ENCODE measurements at places on chromosomes 4 and X. TPM values are rescaled to one million over a fixed set of nuclear protein-coding genes. Genes with fewer than 3 reads are reported as not detected.

UCP1 gene
- total RNA-seq: not detected

XK gene
- not detected for total RNA-seq

F9 gene
- not detected for total RNA-seq

AKAP17A gene
- total RNA-seq: 45.5 TPM

HPGD gene
- total RNA-seq: not detected

AMTN gene
- not detected for total RNA-seq

UGT8 gene
- 0.14 TPM for total RNA-seq

RHOH gene
- total RNA-seq: not detected

UNC5C gene
- 0.44 TPM for total RNA-seq

CYP4V2 gene
- total RNA-seq: 3.1 TPM

MAP7D2 gene
- 0.15 TPM for total RNA-seq

SHISA3 gene
- 12.0 TPM for total RNA-seq

RNF212 gene
- 2.3 TPM for total RNA-seq

FRAS1 gene
- total RNA-seq: 3.6 TPM

RRAGB gene
- total RNA-seq: 14.3 TPM

CYTL1 gene
- total RNA-seq: 29.8 TPM

LEF1 gene
- total RNA-seq: 0.46 TPM

COX7B2 gene
- total RNA-seq: not detected

ZNF141 gene
- 9.8 TPM for total RNA-seq
